Dorsolateral prefrontal cortex (tissue), 122 donors: ENCODE measurements at places on chromosomes 2 and 18.

GRCh38 chr18:74419761-74420160 lies 37.3 kb downstream of the DIPK1C start:
- DNase-seq = no peak

DNA sequence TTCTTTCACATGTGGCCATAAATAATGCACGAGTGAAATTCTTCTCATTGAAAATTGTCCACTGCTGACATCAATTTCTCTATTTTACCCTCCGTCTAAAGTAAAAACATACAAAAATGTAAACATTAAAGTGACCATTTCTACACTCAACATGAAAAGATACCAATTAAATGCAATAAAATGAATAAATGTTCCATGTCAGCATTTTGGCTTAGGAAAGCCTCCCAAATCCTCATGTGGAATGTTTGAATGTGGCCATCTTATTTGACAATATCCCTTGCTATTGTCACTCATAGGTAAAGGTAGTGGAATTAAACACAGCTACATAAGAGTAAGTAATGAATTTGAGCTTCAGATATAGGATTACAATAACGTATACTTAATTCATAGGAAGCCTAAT lies 60.8 kb downstream of the ZNF521 start:
- no peak for DNase-seq

DNA sequence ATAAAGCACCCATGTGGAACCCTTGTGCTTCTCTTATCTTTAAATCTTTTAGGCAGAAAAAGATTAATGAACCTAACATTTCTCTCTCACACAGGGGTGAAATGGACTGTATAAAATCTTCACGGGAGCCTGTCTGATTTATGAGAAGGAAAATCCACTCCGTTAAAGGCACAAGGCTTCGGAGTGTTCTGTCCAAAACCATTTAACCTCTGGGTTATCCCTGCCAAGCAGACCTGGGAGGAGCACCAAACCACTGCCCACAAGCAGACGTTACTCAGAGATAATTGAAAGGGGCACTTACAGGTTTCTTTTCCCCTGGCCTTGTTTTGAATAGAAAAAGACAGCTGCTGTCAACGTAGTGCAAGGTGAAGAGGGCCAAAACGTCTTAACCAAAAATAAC lies 184.4 kb upstream of the DOK6 start:
- no peak for DNase-seq

- DNase-seq = no peak
These were observed 426.9 kb downstream of the PARD3B start for GRCh38 chr2:204972161-204972560.

DNA sequence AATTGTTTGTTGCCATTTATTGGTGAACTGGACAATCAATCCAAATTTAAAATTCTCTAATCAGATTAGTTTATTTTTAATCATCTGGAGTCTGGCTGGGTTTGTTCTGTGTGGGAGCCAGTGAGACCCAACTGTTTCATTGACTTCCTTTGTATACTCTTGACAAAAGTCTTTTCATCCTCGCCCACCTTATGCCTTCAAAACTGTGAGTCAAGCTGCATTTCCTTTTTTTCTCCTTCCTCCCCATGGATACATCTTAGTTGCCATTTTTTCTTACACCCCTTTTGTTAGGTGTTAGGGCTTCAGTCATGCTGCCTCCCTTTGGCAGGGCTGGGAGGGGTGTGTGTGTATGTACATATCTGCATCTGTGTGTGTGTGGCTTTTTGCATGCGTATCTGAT lies 117.6 kb downstream of the PRKCE start:
- DNase-seq = no peak

- DNase-seq = no peak
These were observed 57.4 kb upstream of the ACKR3 start for GRCh38 chr2:236512267-236512666.

DNA sequence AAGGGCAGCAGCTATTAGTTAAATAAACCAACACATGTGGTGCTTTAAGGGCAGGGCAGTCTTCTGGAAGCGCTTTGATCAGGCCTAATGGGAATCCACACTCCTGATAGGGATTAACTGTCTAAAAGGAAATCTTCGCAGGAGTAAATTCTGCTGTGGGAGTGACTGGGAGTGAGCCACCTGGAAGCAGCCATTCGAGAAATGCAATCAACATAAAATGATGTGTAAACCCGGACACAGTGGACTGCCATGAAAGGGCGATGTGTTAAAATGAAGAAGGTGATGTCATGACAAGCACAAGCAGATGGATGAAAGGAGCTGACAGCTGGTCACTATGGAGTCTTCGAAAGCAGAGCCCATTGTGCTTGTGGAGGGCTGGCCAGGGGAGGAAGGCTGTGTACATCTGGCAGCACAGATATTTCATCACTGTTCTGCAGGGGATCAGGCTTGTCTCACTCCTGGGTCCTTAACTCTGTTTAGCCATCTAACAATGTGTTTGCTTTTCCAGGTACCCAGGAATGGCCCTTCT lies 24.8 kb upstream of the GALNT14 start:
- DNase-seq = no peak
